ENCODE measurements at places on chromosomes 6 and 20.
A peak's percentile ranks its signal among the peaks of the same experiment; 100 is the strongest.

GRCh38 chr6:148429423-148429822 is 86.8 kb downstream of the SASH1 start:
- no peaks in the 10 kb centered on the region for H3K36me3 ChIP-seq
- H3K4me1 ChIP-seq = no peaks in the 10 kb centered on the region
- DNase-seq = no peak
- no peak overlapping the region for H3K4me3 ChIP-seq
- no peaks in the 10 kb centered on the region for H3K27me3 ChIP-seq

DNA sequence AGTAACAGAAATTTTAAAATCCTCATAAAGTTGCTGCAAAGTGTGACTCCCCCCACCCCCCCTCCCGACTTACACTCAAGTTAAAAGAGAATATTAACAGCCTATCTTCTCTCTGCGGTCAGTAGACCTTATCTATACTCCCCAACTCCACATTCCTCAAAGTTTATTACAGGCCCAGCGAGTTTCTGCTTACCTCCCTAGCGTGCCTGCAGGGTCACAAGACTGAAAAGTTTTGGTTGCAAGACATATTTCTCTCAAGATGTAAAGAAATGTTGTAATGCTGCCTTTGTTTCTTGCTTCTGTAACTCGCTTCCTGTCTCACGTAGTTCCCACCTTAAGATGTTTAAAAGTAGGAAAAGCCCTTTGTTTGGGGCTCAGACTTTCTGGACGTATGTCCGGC is 699.6 kb downstream of the PHF3 start:
- H3K4me3 ChIP-seq = no peak overlapping the region
- H3K27me3 ChIP-seq = no peaks in the 10 kb centered on the region
- no peak overlapping the region for H3K27ac ChIP-seq
- H3K4me1 ChIP-seq = no peaks in the 10 kb centered on the region
- no peaks in the 10 kb centered on the region for H3K36me3 ChIP-seq

DNA sequence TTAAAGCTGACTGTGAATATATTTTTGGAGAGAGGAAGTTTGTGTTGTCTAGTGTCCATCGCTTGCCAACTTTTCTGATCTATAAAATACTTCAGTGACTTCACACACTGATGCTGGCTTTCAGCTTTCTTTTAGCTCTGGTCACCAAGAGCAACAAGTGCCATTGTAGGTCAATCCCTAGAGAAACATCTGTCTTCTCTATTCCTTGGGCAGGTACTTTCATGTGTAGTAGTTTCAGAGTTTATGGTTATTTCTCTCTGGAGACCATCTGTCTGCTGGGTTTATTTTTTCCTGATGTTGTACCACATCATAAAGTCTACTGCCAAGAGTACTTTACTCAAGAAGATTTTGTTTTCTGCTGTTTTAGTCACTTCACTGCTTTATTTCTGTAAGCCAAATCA is 249.9 kb downstream of the KHDC1L start:
- H3K4me3 ChIP-seq = no peak overlapping the region
- no peak for DNase-seq
- H3K4me1 ChIP-seq = no peaks in the 10 kb centered on the region
- H3K36me3 ChIP-seq = no peaks in the 10 kb centered on the region

- peak overlapping the region; percentile 59 for H3K27ac ChIP-seq
- peaks cover 17% of the 10 kb centered on the region for H3K4me1 ChIP-seq
- peak overlapping the region; percentile 78 for H3K4me3 ChIP-seq
- H3K36me3 ChIP-seq = no peaks in the 10 kb centered on the region
- peak; percentile 15 for DNase-seq
These were observed 510 bp downstream of the NDRG3 start for GRCh38 chr20:36745234-36745926.

DNA sequence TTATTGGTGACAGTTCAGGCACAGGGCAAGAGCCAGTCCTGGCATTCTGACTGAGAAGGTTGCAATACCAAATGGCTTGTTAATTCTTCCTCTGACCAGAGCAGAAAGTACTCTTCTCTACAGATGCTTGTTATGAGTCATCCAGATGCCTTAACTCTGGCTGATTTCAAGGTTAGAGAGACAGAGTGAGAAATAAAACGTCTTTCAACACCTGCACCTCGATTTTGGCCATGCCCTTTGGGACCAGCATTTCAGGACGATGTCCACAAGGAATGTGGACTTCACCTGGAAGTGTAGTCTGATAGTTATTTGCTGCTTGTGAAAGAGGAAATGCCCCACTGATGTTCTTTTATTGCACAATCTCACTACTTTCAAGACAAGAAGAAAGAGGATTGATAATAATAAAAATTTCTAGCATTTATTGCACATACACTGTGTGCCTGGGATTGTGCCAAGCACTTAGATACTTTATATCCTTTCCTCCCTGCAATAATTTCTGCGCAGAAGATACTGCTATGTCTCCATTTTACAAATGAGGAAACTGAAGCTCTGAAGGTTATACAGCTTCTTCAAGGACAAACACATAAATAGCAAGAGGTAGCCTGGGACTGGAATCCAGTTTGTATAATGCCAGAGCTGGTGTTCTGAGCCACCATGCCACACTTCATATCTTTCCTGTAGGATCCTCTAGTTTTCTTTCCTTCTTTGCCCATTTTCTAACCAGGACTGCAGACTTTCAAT is 33.5 kb upstream of the MCM3 start:
- H3K4me3 ChIP-seq = no peak overlapping the region
- H3K27me3 ChIP-seq = no peaks in the 10 kb centered on the region
- DNase-seq = no peak
- H3K36me3 ChIP-seq = no peaks in the 10 kb centered on the region

DNA sequence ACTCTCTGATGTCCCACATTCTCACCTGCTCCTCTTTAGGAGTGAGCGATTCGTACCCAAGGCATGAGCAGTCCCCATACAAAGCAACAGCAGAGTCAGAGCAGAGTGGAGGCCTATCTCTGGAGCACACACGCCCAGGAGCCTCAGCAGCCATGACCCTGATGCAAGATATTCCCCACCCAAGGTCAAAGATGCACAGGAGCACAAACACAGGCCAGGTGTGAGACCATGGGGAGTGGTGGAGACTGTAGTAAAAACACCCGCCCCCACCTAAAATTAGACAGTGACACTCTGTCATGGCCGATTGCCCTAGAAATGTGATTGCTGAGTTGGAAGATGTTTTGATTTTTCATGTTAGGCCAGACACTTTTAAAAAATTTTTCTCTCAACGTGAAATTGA is 21.4 kb downstream of the RRBP1 start:
- H3K4me3 ChIP-seq = no peak overlapping the region
- H3K4me1 ChIP-seq = no peaks in the 10 kb centered on the region
- no peaks in the 10 kb centered on the region for H3K27me3 ChIP-seq

DNA sequence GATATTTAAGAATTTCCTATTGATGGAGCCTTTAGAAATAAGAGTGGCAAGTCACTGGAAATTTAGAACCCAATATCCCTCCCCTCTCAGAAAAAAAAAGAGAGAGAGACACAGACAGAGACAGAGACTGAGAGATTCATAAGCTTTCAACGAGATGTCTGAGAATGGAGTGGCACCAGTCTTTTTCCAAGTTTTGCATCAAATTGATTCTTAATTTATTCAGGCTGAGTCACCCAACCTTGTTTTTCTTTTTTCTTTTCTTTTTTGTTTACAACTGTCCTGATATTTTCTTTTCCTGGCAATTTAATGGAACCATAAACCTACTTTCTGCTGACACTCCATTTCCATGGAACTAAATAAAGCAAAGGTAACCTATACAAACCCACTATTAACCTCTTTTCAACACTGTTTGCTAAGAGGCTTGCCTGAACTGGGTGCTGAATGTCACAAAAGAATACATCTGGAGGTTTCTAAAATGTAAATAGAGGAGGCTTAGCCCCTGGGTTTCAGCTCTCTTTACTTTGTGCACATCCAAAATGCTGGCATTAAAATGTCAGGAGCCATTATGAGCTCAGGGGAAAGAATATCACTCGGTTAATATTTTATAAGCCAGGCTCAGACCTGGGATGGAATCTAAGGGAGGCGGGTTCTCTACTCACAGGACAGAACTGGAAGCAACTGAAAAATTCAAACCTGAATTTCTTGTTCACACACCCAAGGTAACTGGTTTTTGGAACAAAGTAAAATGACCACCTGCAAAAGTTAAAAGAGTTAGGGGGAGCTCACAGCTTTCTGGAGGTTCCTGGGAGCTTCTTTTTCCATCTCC is 100.8 kb downstream of the BFSP1 start:
- no peak overlapping the region for H3K27ac ChIP-seq
- no peaks in the 10 kb centered on the region for H3K4me1 ChIP-seq
- H3K27me3 ChIP-seq = no peaks in the 10 kb centered on the region
- H3K36me3 ChIP-seq = no peaks in the 10 kb centered on the region
- H3K4me3 ChIP-seq = no peak overlapping the region

GRCh38 chr20:48457193-48458002 is 370.4 kb downstream of the PREX1 start:
- no peak overlapping the region for H3K27ac ChIP-seq
- no peaks in the 10 kb centered on the region for H3K36me3 ChIP-seq
- H3K27me3 ChIP-seq = peaks cover 67% of the 10 kb centered on the region
- H3K4me1 ChIP-seq = no peaks in the 10 kb centered on the region
- no peak overlapping the region for H3K4me3 ChIP-seq

DNA sequence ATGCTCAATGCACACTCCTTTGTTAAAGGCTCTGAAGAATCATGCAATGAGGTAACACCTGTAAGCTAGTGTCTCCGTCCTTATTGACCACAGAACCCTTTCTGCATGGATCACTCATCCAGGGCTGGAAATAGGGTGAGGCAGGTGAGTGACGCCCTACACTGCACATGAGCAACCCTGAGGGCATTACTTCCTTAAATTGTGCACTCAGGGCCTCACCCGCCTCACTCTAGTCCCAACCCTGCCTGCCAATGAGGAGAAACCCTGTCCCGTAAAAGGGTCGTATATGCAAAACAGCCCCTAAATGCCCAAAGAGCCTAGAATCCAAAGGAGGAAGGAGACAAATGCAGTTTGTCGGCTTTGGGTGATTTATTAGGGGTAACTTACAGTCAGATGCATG is 33.6 kb upstream of the NOP56 start:
- no peak overlapping the region for H3K27ac ChIP-seq
- H3K4me1 ChIP-seq = no peaks in the 10 kb centered on the region
- no peak overlapping the region for H3K4me3 ChIP-seq

- H3K27ac ChIP-seq = no peak overlapping the region
- no peaks in the 10 kb centered on the region for H3K27me3 ChIP-seq
- H3K4me1 ChIP-seq = no peaks in the 10 kb centered on the region
- DNase-seq = no peak
- no peak overlapping the region for H3K4me3 ChIP-seq
These were observed 11.0 kb downstream of the C6orf118 start for GRCh38 chr6:165298402-165298801.

GRCh38 chr6:165825256-165825815 is 162.3 kb upstream of the PDE10A start:
- H3K27me3 ChIP-seq = peaks cover 10% of the 10 kb centered on the region
- H3K36me3 ChIP-seq = no peaks in the 10 kb centered on the region
- H3K4me3 ChIP-seq = no peak overlapping the region
- no peak overlapping the region for H3K27ac ChIP-seq
- no peaks in the 10 kb centered on the region for H3K4me1 ChIP-seq

- no peaks in the 10 kb centered on the region for H3K4me1 ChIP-seq
- no peaks in the 10 kb centered on the region for H3K27me3 ChIP-seq
- H3K4me3 ChIP-seq = no peak overlapping the region
- no peak for DNase-seq
- no peaks in the 10 kb centered on the region for H3K36me3 ChIP-seq
These were observed 63.4 kb downstream of the PRDM1 start for GRCh38 chr6:106149472-106150069.

DNA sequence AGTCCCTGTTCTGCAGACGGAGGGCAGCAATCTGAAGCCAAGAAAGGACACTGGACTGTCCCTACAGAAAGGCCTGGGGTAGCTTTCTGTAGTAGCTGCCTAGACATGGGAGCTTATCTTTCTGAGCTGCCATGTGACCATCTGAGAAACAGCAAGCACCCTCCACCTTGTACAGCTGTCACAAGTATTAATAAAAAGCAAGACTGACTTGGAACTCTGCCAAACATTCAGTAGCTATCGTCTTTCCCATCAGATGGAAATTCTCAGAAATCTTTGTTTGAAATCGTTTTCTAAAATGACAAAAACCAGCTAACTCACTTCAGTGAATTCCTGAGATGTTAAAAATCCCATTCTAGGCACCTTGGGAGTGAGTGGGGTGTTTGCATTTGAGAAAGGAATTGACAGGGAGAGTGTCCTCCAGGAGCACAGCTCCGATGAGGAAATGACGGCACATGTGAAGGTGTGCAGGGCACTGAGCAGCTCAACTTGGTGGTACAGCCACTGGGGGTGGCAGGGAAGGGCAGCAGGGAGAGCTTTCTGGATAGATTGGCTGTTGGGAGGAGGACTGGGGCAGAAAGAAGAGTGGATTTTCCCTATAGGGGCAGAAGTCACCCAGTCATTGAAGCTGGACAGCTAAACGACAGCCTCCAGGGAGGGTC is 24.5 kb downstream of the ACSS1 start:
- no peak overlapping the region for H3K4me3 ChIP-seq
- DNase-seq = no peak
- H3K27ac ChIP-seq = no peak overlapping the region

DNA sequence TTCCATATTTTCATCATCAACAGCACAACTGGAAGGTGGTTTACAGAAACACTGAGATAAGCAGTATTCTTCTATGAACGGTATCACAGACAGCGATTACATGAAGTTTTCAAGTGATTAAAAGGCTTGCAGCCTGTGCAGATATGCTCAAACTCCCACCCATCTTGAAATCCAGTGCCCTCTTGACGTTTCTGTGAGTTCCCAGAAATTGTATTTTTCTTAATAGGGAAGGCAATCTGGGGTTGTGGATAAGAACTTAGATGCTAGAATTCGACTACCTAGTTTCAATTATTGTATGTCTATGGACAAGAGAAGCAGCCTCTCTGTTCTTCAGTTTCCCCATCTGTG is 290.3 kb downstream of the ZNF217 start:
- no peaks in the 10 kb centered on the region for H3K27me3 ChIP-seq
- no peak overlapping the region for H3K27ac ChIP-seq
- no peak for DNase-seq
- H3K4me3 ChIP-seq = no peak overlapping the region

Measured in left lung (tissue), 14 donors.